ENCODE measurements at places on chromosomes 12 and 14.
A peak's percentile ranks its signal among the peaks of the same experiment; 100 is the strongest.

DNA sequence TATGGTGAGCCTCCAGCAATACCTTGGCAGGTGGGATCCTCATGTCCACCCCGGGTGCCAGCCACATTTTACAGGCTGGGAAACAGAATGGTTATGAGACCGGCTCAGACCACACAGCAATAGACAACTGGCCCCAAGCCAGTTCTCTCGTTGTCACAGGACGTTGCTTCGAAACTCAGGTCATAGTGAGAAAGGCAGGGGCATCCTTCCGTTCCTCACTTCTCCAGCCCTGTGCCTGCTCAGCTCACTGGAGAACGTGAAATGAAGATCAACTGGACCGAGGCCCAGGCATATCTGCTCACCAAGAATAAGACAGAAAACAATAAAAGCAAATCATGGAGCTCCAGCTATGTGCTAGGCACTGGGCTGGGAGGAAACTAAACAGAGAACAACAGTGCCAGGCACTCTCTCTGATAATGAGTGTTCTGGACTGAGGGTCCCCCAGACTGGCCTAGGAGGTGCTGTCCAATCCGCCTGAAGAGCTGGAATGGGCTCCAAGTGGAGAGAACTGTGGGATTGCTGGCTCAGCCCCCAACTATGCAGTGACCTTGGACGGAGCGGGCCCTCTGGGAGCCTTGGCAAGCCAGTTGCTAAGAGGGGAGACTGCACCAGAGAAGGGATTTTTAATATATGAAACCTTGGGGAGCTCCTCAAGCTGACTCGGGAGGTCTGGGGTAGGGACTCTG lies 18.8 kb upstream of the FAIM2 start:
- no peak for DNase-seq

DNA sequence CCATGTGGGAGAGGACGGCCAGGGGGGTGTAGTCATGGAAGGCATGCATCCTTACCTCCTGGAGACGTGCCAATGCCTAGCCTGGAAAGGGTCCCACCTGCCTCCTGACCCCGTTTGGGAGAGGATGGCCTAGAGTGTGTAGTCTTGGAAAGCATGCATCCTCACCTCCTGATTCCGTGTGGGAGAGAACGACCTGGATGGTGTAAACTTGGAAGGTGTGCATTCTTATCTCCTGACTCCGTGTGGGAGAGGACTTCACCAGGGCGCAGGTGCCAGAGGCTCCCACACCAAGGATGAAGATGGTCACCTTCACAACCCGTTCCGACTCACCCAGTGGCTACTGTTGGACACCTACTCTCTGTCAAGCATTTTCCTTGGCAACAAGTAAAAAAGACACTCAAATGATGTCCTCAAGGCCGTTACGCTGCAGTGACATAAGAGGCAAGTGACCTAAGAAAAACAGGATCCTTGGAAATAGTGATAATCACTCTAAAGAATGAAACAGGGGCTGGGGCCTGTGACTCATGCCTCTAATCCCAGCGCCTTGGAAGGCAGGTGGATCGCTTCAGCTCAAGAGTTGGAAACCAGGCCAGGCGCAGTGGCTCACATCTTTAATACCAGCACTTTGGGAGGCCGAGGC lies 37.5 kb upstream of the FZD10 start:
- no peak for DNase-seq

DNA sequence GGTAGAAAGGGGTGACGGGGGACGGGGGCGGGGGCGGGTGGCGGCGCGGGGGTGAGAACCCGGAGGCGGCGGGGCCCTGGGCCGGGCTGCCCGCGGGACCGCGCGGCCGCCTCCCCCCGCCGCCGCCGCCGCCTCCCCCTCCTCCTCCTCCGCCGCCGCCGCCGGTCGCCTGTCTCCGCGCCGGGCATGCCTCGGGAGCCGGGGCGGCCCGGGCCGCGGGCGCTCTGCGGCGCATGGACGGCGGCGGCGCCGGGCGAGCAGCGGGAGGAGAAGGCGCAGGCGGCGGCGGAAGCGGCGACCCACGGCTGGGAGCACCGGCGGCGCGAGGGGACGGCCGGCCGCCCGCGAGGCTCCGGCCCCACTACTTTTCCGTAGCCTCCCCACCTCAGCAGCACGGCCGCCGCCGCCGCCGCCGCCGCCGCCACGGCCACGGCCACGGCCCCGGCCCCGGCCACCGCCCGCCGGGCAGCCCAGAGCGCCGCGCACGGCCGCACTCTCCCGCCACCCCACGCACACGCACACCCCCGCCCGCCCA lies at the start of gene NPAS3:
Gene NPAS3 (plus strand): TSS at position 161 of the 535 bp plus-strand sequence.
- DNase-seq, result peak; percentile 13

DNA sequence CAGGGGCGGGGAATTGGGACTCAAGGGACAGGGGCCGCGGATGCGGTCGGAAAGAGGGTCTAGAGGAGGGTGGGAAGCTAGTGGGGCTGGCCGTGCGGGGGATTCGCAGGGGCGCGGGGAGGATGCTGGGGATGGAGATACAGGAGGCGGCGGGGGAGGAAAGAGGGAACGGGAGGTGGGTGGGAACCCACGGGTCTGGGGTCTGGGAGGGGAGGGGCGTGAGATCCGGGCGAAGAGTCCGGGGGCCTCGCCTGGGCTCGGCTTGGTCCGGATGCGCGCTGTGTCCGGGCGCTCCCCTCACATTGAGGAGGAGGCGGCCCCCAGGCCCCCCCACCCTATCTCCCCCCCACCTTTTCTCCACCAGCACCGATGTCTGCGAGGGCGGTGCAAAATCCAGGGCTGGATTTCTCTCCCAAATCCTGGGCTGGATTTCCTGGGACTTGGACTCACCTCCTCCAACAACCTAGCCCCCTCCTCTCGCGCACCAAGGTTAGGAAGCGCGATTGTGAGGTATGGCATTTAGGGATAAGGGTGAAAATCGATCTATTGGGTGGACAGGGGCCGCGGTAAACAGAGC lies at the start of gene AGAP2:
Gene AGAP2 (minus strand): TSS at position 82 of the 577 bp plus-strand sequence. CDS start 496 bp downstream, outside the sequence.
- DNase-seq, result no peak

- DNase-seq, result no peak
Measured at GRCh38 chr12:25423355-25424050, 129.6 kb downstream of the LMNTD1 start.

DNA sequence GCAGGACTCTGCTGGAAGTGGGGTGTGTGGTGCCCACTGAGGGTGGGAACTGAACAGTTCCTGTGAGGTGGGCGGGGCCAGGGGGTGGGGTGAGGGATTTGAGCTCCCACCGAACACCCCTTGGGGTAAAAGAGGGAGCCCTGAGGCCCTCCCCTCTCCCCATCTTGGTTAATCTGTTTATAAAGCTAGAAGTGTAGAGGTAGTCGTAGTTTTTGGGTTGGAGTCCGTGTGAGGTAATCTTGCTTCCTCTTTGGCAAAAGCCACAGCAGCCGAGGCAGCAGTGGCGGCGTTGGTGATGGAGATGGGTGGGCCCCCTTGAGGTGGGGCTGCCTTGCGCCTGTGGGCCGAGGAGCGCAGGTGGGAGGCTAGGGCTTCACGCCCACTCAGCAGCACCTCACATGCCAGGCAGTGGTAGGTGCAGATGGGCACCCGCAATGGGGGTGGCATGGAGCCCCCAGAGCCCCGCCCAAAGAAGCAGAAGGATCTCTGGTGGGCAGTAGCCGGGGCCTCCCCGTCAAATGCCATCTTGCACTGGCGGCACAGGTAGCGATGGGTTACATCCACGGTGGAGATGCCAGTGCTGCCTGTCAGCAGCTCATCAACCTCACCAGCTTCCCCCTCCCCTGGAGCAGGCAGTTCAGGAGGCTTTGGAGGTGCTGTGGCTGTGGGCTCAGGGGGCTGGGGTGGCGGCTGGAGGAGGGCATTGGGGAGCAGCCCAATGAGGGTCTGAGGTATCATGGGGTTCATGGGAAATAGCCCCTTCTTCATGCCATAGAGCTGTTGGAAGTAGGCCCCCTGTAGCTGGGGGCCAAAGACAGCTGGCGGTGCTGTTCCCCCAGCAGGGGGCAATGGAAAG lies 29.6 kb downstream of the ZFHX2 start:
- DNase-seq, result no peak

- no peak for DNase-seq
Measured at GRCh38 chr12:39613525-39613924, 6.1 kb downstream of the ABCD2 start.

- peak; percentile 88 for DNase-seq
Measured at GRCh38 chr12:67981287-67982162, 7.7 kb upstream of the IFNG-AS1 start.

- DNase-seq, result no peak
Measured at GRCh38 chr14:94112513-94113063, 2.1 kb downstream of the IFI27 start.

DNA sequence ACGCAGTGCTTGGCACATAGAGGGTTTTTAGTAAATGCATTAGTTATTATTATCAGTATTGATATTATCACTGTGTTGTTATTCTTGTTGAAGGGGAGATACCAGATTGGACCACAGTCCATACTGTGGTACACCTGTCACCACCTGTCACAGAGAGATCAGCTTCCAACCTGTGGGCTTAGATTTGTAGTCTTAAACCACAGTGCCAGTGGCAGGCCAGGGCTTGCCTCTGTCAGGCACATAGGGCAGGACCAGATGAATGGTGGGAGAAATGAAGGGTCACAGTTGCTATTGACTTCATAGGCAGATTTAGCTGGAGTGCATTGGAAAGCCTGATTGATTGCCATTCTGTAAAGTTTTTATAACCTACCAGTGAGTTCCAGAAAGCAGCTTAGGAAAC lies 35.1 kb downstream of the ARL1 start:
- DNase-seq, result no peak

GRCh38 chr14:51547260-51547659 lies 104.5 kb upstream of the FRMD6 start:
- peak; percentile 99 for DNase-seq

Data from AG10803 (cell line).